ENCODE measurements at places on chromosomes 5 and 9. TPM values are rescaled to one million over a fixed set of nuclear protein-coding genes. Genes with fewer than 3 reads are reported as not detected.

PCDHGA8 gene
- not detected for total RNA-seq

- H3K36me3 ChIP-seq, result peaks cover 3% of the 10 kb centered on the region
- H3K4me3 ChIP-seq, result no peak overlapping the region
- peak overlapping the region; percentile 25 for H3K27ac ChIP-seq
- H3K4me1 ChIP-seq, result peaks cover 45% of the 10 kb centered on the region
Measured at GRCh38 chr9:128034821-128035652, 32.1 kb downstream of the NAIF1 start.

LMNB1 gene
- 291 TPM for total RNA-seq

GRCh38 chr5:149170299-149170698 lies 29.0 kb downstream of the ABLIM3 start:
- peaks cover 16% of the 10 kb centered on the region for H3K27me3 ChIP-seq
- H3K27ac ChIP-seq, result no peak overlapping the region
- DNase-seq, result no peak
- H3K4me1 ChIP-seq, result peaks cover 10% of the 10 kb centered on the region

- H3K4me3 ChIP-seq, result no peak overlapping the region
- DNase-seq, result no peak
- H3K27me3 ChIP-seq, result peaks cover 1% of the 10 kb centered on the region
- no peaks in the 10 kb centered on the region for H3K36me3 ChIP-seq
- no peaks in the 10 kb centered on the region for H3K4me1 ChIP-seq
- no peak overlapping the region for H3K27ac ChIP-seq
Measured at GRCh38 chr5:65855766-65856315, 70.5 kb upstream of the ERBIN start.

- H3K36me3 ChIP-seq, result no peaks in the 10 kb centered on the region
- no peak within 1 kb of the TSS for H3K27ac ChIP-seq
- peaks cover 42% of the 10 kb centered on the region for H3K27me3 ChIP-seq
- DNase-seq, result no peak
- no peak within 1 kb of the TSS for H3K4me3 ChIP-seq
Measured at GRCh38 chr5:79069488-79070349, at the start of the genes BHMT2 and DMGDH. Gene BHMT2, plus strand, starts transcription at chr5:79069767. Its CDS starts 16 bp downstream, at chr5:79069783. Gene DMGDH, minus strand, starts transcription at chr5:79069674. Its CDS starts 54 bp downstream, at chr5:79069620.

GRCh38 chr5:56670916-56671315 lies 144.4 kb upstream of the MAP3K1 start:
- H3K4me1 ChIP-seq, result peaks cover 50% of the 10 kb centered on the region
- no peak overlapping the region for H3K27ac ChIP-seq
- peaks cover 12% of the 10 kb centered on the region for H3K36me3 ChIP-seq
- DNase-seq, result no peak
- H3K4me3 ChIP-seq, result no peak overlapping the region

GRCh38 chr5:82356808-82357671 lies 78.9 kb upstream of the RPS23 start:
- H3K36me3 ChIP-seq, result peaks cover 3% of the 10 kb centered on the region
- H3K4me3 ChIP-seq, result peak overlapping the region; percentile 57
- peak; percentile 81 for DNase-seq
- H3K27me3 ChIP-seq, result no peaks in the 10 kb centered on the region

GRCh38 chr9:135592625-135593024 lies 31.1 kb downstream of the PAEP start:
- peaks cover 16% of the 10 kb centered on the region for H3K27me3 ChIP-seq
- no peaks in the 10 kb centered on the region for H3K4me1 ChIP-seq
- peak; percentile 10 for DNase-seq
- no peak overlapping the region for H3K4me3 ChIP-seq

GRCh38 chr9:95171596-95171995 lies 145.9 kb downstream of the FANCC start:
- peak overlapping the region; percentile 9 for H3K27ac ChIP-seq
- peaks cover 9% of the 10 kb centered on the region for H3K36me3 ChIP-seq
- H3K4me1 ChIP-seq, result peaks cover 34% of the 10 kb centered on the region
- no peak overlapping the region for H3K4me3 ChIP-seq
- no peaks in the 10 kb centered on the region for H3K27me3 ChIP-seq

- DNase-seq, result no peak
- H3K27ac ChIP-seq, result no peak overlapping the region
- H3K27me3 ChIP-seq, result no peaks in the 10 kb centered on the region
- H3K4me3 ChIP-seq, result no peak overlapping the region
- H3K36me3 ChIP-seq, result peaks cover 15% of the 10 kb centered on the region
Measured at GRCh38 chr9:6876195-6876894, 118.6 kb downstream of the KDM4C start.

FAM163B gene
- total RNA-seq, result not detected

GRCh38 chr5:79774171-79774854 lies 84.7 kb downstream of the CMYA5 start:
- no peak for DNase-seq
- peaks cover 6% of the 10 kb centered on the region for H3K27me3 ChIP-seq
- no peaks in the 10 kb centered on the region for H3K4me1 ChIP-seq
- no peak overlapping the region for H3K27ac ChIP-seq
- no peaks in the 10 kb centered on the region for H3K36me3 ChIP-seq

DNA sequence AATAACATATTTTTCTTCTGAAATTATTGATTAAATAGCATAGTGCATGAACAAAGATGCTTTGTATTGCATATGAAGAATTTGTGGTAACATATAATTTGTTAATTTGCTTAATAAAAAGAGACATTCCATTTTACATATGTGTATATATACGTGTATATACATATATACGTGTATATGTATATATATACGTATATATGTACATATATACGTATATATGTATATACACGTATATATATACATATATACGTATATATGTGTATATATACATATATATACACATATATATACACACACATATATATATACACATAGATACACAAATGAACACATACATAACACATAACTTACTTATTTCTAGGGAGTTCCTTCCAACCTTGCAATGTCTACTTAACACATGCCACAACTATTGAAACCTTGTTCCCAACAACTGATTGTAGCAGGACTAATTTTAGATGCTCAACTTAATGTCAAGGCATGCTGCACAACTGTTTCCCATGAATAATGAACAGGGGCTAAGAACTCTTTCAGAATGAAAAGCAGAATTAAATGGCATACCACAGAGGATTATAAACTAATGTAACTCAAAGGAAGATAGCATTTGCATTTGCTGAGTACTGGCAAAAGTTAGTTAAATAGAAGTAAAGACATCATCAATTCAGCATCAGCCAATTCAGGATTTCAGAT lies 17.4 kb downstream of the KIF24 start:
- no peaks in the 10 kb centered on the region for H3K4me1 ChIP-seq
- no peak for DNase-seq
- peaks cover 4% of the 10 kb centered on the region for H3K36me3 ChIP-seq
- no peak overlapping the region for H3K27ac ChIP-seq

GRCh38 chr9:112051812-112052211 lies 123.3 kb downstream of the SUSD1 start:
- DNase-seq, result no peak
- no peak overlapping the region for H3K4me3 ChIP-seq
- peaks cover 65% of the 10 kb centered on the region for H3K36me3 ChIP-seq
- H3K4me1 ChIP-seq, result peaks cover 14% of the 10 kb centered on the region
- H3K27ac ChIP-seq, result no peak overlapping the region

- no peaks in the 10 kb centered on the region for H3K36me3 ChIP-seq
- no peak for DNase-seq
- no peak overlapping the region for H3K27ac ChIP-seq
- H3K4me3 ChIP-seq, result no peak overlapping the region
- H3K27me3 ChIP-seq, result peaks cover 16% of the 10 kb centered on the region
Measured at GRCh38 chr5:32722957-32723356, 11.8 kb downstream of the NPR3 start.

DNA sequence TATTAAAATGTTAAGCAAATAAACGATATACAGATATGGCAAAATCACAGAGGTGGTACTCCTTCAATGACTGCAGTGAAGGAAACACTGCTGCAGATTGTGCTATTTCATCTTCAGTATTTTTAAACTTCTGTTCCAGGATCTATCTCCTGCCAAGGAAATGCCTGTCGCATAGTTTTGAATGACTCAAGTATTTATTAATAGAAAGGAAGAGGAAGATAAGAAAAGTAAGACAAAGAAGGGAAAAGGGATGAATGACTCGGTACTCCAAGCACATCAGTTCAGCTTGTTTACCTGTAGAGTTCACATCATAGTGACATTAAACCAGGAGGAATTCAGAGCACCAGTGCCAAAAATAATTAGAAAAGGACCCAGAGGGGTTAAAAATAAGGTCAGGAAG lies 5.1 kb upstream of the GPX8 start:
- peaks cover 55% of the 10 kb centered on the region for H3K27me3 ChIP-seq
- no peak overlapping the region for H3K4me3 ChIP-seq
- DNase-seq, result no peak
- H3K4me1 ChIP-seq, result no peaks in the 10 kb centered on the region
- H3K36me3 ChIP-seq, result no peaks in the 10 kb centered on the region

DNA sequence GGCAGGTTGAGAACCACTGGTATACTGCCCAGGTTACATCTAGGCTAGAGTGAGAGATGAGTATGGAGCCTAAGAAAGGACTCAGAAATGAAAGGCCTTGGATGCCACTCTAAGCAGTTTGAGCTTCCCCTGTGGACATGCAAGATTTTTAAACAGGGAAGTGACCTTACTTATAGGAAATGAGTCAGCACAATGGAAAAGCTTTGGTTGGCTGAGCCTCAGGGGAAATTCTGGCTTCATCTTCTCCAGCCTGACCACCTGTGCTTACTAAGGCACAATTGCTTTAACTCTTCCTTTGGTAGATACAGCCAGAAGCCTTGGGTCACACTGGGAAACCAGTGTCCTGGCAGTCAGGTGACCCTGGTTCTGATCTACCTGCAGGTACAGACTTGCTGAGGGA lies 380.2 kb upstream of the ZNF462 start:
- H3K27me3 ChIP-seq, result no peaks in the 10 kb centered on the region
- H3K36me3 ChIP-seq, result no peaks in the 10 kb centered on the region
- H3K4me1 ChIP-seq, result no peaks in the 10 kb centered on the region
- DNase-seq, result no peak

DNA sequence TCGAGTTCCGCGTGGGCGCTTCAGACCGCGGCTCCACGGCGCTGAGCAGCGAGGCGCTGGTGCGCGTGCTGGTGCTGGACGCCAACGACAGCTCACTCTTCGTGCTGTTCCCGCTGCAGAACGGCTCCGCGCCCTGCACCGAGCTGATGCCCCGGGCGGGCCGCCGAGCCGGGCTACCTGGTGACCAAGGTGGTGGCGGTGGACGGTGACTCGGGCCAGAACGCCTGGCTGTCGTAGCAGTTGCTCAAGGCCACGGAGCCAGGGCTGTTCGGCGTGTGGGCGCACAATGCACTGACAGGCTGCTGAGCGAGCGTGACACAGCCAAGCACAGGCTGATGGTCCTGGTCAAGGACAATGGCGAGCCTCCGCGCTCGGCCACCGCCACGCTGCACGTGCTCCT lies 3.7 kb upstream of the PCDHB15 start:
- no peak for DNase-seq
- no peak overlapping the region for H3K27ac ChIP-seq
- H3K27me3 ChIP-seq, result peaks cover 6% of the 10 kb centered on the region
- no peaks in the 10 kb centered on the region for H3K4me1 ChIP-seq

- no peaks in the 10 kb centered on the region for H3K36me3 ChIP-seq
- H3K27me3 ChIP-seq, result no peaks in the 10 kb centered on the region
- DNase-seq, result no peak
- no peaks in the 10 kb centered on the region for H3K4me1 ChIP-seq
Measured at GRCh38 chr5:151002250-151002649, 18.1 kb upstream of the GPX3 start.

- no peak for DNase-seq
- H3K4me3 ChIP-seq, result no peak overlapping the region
- H3K36me3 ChIP-seq, result no peaks in the 10 kb centered on the region
- H3K27ac ChIP-seq, result no peak overlapping the region
- H3K4me1 ChIP-seq, result peaks cover 8% of the 10 kb centered on the region
Measured at GRCh38 chr5:68441309-68442073, 225.9 kb downstream of the PIK3R1 start.

DNA sequence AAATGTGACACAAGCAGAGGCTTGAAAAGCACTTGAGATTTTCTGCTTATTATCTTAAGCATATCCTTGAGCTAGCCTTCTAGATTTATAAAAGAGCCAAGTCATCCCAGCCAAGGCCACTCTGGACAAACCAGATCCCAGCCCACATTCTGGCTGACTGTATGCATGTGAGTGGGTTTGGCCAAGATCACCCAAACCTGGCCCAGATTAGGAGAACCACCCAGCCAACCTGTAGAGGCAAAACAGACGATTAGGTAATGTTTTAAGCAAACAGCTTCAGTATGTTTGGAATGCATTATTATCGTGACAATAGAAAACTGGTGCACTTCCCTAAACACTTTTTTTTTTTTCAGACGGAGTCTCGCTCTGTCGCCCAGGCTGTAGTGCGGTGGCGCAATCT lies 151.9 kb downstream of the SPATA31D1 start:
- no peak overlapping the region for H3K27ac ChIP-seq
- DNase-seq, result no peak
- H3K36me3 ChIP-seq, result no peaks in the 10 kb centered on the region

OGN gene
- not detected for total RNA-seq

DNA sequence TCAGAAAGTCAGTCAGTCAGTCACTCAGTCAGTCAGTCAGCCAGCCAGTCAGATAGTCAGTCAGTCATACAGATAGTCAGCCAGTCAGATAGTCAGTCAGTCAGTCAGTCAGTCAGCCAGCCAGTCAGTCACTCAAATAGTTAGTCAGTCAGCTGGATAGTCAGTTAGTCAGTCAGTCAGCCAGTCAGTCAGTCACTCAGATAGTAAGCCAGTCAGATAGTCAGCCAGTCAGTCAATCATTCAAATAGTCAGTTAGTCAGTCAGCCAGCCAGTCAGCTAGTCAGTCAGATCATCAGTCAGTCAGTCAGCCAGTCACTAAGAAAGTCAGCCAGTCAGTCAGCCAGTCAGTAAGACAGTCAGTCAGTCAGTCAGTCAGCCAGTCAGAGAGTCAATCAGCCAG lies 477.1 kb downstream of the AGTPBP1 start:
- H3K36me3 ChIP-seq, result no peaks in the 10 kb centered on the region
- no peaks in the 10 kb centered on the region for H3K4me1 ChIP-seq
- H3K27me3 ChIP-seq, result no peaks in the 10 kb centered on the region

C5orf52 gene
- not detected for total RNA-seq

FRMD3 gene
- 0.30 TPM for total RNA-seq

GRCh38 chr5:136729901-136730355 lies 364.6 kb upstream of the TRPC7 start:
- H3K27ac ChIP-seq, result no peak overlapping the region
- no peak overlapping the region for H3K4me3 ChIP-seq
- no peaks in the 10 kb centered on the region for H3K36me3 ChIP-seq
- no peak for DNase-seq

DNA sequence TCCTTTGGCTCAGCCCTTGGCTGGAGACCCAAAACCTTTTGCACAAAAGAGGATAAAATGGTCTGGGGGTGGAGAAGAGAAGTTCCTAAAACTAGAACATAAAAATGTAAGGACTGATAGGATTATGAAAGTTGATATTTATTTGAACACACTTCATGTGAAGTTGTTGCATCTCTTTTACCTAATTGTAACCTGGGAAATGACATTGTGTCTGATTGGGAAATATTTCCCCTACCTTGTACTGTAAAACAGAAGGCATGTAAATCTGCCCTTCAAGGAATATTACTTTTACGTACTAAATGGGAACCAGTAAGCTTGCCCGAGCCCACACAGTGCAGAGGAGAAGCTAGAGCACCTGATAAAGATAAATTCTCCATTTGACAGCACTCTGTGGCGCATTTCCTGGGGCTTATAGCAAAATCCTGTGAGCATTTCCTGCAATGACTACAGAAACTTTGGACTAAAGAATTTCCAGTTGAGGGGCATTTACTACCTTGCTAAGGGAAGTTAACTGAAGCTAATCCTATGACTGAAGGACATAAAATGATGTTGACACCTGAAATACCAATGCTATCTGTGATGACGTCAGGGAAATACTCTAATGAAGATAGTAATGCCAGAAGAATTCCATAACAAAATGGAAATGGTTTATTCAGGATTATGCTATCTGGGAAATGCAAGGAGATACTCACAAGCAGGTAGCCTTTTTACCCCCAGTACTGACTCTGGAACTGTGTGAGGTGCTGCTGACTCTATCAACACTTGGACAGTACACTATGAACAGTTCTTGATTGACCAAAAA lies 78.3 kb upstream of the LIFR start:
- peaks cover 3% of the 10 kb centered on the region for H3K27me3 ChIP-seq
- no peak overlapping the region for H3K27ac ChIP-seq
- no peaks in the 10 kb centered on the region for H3K36me3 ChIP-seq
- DNase-seq, result no peak
